COR-L47 (cell line): ENCODE measurements at places on chromosomes 13 and 19.

DNA sequence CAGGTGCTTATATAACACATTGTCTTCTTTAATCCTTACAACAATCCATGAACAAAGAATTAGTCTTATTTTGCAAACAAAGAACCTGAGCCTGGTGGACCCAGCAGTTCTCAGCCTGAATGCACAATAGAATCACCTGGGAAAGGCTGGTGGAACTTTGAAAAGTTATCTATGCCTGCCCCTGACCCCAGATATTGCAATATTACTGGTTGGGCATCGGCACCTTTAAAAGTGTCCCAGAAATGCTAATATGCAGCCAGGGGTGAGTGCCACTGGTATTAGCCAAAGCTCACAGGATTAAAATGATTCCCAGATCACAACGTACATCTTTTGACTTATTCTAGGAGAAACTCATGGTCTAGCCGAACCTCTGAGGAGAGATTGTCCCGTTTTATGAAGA, 268.8 kb downstream of the KLF5 start:
- DNase-seq = no peak

DNA sequence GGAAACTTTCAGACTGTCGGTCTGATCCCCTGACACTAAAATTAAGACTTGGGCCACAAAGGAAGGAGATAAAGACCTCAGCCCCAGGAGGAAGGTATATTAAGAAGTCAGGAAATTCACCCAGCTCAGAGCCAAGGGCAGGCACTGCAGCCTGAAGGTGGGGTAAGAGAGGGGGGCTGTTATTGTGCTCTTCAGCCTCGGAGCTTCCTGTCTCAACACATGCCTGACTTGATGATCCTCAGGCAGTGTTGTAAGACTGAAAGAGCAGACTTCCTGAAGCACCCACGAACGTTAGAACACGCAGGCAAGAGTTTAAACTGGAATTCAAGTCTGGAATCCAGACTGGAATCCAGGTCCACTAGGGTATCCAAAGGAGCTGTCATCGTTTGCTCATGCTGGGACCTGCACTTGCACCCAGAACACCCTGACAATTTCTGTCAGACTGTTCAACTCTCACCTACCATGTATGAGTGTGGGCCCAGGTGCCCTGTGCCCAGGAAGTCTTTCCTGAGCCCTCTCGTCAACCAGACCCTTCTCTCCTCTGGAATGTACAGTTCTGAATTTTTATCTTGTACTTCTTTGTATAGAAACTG, 10.7 kb upstream of the FLT1 start:
- DNase-seq = no peak

- DNase-seq = no peak
Observed at GRCh38 chr13:92177966-92178365, 779.5 kb downstream of the GPC5 start.

DNA sequence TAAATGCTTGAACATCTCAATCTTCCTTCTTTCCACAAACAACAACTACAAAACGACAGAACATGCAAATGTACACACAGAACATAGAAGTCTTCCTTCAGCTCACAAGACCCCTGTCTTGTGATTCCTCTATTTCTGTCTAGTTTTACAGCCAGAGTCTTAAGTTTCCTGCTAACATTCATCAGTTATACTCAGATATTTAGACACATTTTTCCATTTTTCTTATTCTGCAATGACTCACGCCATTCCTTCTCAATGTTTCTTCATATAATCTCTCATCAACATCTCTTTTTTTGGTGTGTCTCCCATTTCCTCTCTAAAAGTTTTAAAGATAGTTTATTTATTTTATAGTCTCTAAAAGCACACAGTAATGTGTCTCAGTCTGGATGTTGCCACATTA, 1872.9 kb upstream of the PCDH20 start:
- no peak for DNase-seq

DNA sequence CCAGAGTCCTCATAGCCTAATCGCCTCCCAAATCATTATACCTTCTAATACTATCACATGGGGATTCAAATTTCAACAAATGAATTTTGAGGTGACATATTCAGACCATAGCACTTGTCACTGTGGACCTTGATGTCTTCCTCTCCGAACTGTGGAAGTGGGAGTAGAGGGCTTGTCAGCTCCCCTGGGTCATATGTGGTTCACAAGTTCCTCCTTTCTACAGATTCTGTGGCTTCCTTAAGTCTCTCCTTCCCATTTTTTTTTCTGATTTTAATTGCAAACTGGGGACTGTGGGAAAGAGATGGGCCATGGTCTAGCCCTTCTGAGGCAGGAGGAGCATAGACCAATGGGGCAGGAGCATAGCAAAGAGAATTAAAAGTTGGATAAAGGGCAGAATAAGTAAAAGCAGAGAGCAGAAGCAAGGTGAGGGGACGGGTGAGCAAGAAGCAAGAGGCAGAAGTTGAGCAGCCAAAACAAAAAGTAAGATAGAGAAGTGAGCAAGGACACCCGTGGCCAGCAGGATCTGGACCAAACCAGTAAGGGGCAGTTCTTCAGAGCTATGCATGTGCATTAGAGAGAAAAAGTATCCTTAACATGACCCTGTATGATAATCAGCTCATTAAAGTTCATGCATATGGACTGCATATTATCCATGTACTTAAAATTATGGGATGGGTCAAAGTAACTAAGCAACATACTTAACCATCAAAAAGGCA, 2.6 kb upstream of the SIGLEC7 start:
- DNase-seq = no peak

DNA sequence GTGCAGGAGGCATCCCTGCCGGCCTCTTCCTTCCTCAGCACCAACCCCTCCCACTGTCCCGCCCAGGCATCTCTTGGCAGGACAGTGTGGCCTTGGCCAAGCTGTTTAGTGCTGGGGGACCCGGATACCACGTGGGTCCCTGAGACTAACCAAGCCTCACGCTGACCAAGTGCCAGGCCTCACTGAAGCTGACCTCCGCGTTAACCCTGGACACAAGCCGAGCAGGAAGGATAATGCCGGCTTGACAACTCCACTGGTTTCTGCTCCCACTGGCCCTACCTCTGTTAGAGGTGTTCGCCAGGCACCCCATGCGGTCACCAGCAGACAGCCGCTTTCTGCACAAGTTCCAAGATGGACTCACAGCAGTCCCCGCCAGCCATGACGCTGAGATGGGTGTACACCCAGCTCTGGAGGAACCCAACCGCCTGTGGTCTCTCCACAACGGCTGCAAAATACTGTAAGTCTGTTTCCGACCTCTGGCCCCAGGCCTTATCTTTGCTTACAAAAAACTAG, 12.4 kb downstream of the GRTP1 start:
- DNase-seq = no peak

- no peak for DNase-seq
Observed at GRCh38 chr19:17196610-17197009, 18.5 kb upstream of the USE1 start.

DNA sequence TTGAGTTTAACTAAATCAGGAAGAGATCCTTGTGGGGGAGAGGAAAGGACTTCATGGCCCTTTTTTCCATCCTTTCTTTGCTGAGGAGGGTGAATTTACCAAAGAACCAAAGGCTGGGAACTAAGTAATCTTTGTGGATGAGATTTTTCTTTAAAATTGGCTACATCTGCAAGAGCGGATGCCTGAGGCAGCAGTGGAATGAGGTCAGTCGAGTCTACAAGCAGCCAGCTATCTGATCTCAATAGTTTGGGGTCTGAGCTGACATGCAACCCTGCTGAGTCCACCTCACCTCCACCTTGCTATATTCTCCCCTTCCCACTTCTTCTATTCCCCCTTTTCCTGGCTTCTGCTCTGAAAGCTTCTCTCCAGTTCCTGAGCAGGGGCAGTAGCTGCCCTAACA, 3.6 kb upstream of the DNAJC15 start:
- DNase-seq = no peak

GRCh38 chr19:7366701-7367420, 18.1 kb downstream of the ARHGEF18 start:
- DNase-seq = no peak
